ENCODE measurements at places on chromosomes 11 and 22.

GRCh38 chr11:130198964-130199363 lies 39.4 kb downstream of the ST14 start:
- no peak for DNase-seq

GRCh38 chr22:36201630-36202319 lies at the start of gene APOL4:
APOL4 (minus strand) TSS chr22:36201809; CDS start chr22:36201734, 75 bp downstream.
- DNase-seq = peak; percentile 9

DNA sequence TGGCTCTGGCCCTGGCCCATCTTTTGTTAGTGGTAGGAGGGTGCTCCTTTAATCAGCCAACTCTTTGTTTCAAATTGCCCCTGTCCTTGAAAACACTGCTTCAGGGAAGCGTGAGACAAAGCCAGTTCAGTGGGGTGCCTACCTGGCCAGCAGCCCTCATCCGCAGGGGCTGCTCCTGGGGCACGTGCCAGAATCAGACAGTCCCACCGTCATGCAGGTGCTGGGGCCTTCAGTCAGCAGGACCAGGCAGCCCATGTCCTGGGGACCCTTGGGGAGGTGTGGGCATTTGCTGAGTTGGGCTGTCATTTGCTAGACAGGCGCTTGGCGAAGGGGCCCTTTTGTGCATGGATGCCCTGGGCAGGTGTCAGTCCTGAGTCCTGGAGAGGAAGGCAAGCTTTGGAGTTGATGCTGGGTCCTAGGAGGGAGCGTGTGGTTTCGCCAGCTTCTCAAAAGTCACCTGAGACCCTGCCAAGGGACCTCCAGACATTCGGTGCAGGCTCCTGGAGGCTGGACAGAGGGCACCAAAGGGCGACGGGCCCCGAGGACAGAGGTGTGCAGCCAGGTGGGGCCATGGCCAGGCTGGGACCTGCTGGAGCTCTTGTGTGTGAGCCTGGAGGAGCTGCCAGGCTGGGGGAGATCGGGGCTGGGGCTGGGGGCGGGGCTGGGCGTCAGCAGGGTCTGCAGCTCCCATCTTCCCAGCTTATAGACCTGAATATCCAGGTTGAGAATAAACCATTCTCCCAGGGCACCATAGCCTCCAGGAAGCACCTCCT lies 15.0 kb upstream of the RTN4R start:
- no peak for DNase-seq

GRCh38 chr11:118939404-118939915 lies 13.7 kb upstream of the BCL9L start:
- DNase-seq = no peak

DNA sequence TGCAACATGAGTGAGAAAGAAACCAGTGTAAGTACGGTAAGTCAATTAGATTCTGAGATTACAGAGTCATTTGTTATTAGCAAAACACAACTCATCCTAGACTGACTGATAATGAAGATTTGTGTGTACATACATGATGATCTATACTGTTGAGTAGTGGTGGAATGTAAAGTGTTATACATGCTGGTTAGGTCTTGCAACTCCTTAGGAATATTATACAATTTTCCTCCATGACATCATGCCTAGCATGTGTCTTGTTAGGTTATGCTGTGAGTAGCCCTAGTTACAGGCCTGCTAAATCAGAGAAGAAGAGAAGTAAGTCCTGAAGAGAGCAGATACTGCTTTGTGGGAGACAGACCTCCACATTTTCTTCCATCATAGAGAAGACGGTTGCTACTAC lies 880.6 kb downstream of the LUZP2 start:
- DNase-seq = no peak

DNA sequence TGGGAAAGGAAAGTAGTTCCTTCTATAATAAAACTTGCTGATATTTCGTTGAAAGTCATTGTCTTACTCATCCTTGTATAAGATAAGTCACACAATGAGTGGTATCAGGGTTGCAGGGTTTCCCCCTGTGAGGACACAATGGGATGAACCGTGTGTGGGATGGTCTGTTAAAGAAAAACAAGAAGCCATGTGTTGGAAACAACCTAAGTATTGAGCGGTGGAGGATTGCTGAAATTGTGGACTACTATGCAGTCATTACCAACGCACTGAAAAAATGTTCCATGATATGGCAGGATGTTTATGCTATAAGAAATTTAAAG lies 28.6 kb downstream of the PTPRJ start:
- DNase-seq = no peak

DNA sequence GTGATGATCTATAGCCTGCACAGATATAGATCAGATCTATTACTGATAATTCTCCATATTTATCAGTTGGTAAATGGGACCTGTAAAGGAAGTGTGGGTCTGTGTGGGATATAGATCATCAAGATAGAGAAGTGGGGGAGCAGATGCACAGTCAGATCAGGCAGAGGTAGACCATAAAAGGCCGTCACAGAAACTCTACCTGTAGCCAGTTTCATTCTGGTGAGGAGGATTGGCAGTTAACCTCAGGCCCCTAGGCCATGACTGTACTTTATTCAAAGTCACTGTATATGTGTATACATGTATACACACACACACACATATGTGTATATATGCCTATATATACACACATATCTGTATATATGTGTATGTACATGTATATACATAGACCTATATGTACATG lies 69.1 kb downstream of the ADM start:
- DNase-seq = no peak

- DNase-seq = no peak
Measured at GRCh38 chr11:11626128-11626527, 4.3 kb upstream of the GALNT18 start.

DNA sequence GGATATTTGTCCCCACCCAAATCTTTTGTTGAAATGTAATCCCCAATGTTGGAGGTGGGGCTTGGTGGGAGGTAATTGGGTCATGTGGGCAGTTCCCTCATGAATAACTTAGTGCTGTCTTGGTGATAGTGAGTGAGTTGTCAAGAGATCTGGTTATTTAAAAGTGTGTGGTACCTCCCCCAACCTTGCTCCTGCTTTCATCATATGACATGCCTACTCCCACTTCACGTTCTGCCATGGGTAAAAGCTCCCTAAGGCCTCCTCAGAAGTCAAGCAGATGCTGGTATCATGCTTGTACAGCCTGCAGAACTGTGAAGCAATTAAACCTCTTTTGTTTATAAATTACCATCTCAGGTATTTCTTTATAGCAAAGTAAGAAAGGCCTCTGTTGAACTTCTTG lies 30.6 kb downstream of the AAMDC start:
- DNase-seq = no peak

DNA sequence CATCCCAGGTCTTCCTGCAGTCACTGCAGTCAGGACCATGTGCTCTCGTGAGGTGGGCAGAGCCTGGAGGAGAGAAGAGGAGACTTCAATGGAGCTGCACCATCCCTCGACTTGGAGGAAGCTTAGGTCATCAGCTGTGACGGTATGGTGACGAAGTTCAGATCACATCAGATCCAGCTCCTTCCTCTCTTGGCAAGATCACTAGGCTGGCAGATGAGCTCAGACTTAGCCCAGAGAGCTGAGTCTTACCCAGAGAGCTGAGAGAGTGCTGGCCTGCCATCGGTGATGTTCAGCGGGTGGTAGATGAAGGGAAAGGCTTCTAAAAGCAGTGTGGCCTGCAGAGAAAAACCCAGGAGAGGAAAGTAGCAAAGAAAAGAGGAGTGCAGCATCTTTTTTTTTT lies 1.8 kb upstream of the SLC15A3 start:
- DNase-seq = no peak

All from midbrain (tissue), 1 donor.